ENCODE measurements at places on chromosomes 13 and 19.

- DNase-seq, result no peak
Measured at GRCh38 chr13:47897411-47898050, 103.5 kb downstream of the SUCLA2 start.

- no peak for DNase-seq
Measured at GRCh38 chr13:111388851-111389500, 68.5 kb downstream of the TEX29 start.

GRCh38 chr19:55633861-55634260, 6.9 kb upstream of the ZNF580 start:
- no peak for DNase-seq

GRCh38 chr13:90773681-90774080, 573.8 kb upstream of the MIR17HG start:
- DNase-seq, result no peak

- DNase-seq, result no peak
Measured at GRCh38 chr19:2888731-2889224, 11.9 kb upstream of the ZNF57 start.

- DNase-seq, result no peak
Measured at GRCh38 chr19:42066075-42066754, 3.8 kb downstream of the GRIK5 start.

GRCh38 chr13:60261432-60262351, 98.0 kb upstream of the DIAPH3 start:
- no peak for DNase-seq

DNA sequence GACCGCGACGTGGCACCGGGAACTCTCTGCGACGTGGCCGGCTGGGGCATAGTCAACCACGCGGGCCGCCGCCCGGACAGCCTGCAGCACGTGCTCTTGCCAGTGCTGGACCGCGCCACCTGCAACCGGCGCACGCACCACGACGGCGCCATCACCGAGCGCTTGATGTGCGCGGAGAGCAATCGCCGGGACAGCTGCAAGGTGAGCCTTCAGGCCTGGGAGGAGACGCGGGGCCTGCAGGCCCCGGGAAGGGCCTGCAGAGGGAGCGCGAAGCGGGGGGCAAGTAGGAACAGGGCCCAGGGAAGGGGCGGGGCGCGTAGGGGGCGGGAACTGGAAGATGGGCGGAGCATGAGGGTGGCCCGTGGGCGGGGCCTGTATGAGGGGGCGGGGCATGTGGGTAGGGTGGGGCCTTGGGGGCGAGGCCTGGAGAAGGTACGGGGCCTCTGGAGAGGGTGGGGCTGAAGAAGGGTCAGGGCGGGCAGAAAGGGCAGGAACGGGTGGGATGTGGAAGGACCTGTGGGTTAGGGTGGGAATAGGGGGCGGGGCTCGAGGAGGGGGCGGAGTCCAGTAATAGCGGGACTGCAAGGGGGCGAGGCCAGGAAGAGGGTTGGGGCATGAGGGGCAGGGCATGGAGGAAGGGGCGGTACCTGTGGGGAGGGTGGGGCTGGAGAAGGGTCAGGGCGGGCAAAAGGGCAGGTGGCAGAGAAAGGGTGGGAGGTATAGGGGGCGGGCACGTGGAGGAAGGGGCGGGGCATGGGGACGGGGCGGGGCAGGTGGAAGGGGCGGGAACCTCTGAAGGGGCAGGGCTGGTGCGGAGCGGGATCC, 2.5 kb downstream of the CFD start:
- peak; percentile 75 for DNase-seq

- DNase-seq, result no peak
Measured at GRCh38 chr19:10815969-10816644, 19.9 kb downstream of the TMED1 start.

DNA sequence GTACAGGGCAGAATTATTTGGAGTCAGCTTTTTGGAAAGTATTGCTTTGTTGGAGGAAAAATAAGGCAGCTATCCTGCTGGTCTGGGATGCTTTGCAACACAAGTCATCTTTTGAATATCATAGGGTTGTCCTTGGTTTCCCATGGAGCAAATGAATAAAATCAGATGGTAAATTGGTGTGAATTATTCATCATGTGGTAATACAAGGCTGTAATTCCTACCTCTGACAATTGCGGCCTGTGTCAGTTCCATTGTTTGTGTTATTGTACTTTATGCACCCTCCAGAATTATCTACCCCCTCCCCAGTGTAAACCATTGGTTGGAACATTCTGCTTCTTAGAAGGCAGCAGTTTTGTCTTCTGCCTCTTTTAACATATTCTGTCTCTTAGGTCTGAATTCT, 46.2 kb downstream of the RNASEH2B start:
- DNase-seq, result no peak

- DNase-seq, result no peak
Measured at GRCh38 chr13:45122941-45123340, 2.6 kb downstream of the GTF2F2 start.

DNA sequence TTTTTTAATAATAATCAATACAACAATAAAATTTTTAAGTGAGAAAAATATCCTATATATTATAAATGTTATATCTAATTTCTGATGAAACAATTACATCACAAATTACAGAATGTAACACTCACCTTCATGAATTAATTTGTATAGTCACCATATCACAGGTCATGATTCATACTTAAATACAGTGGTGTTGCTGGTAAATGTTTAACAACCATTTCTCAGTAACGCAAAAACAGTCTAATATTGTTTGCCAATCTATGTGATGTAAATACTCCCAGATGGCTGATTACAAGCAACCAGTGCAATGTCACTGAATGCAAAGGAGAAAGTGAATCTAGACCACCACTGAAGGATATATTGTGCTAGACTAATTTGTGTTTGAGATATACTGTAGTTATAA, 97.5 kb downstream of the DIAPH3 start:
- no peak for DNase-seq

DNA sequence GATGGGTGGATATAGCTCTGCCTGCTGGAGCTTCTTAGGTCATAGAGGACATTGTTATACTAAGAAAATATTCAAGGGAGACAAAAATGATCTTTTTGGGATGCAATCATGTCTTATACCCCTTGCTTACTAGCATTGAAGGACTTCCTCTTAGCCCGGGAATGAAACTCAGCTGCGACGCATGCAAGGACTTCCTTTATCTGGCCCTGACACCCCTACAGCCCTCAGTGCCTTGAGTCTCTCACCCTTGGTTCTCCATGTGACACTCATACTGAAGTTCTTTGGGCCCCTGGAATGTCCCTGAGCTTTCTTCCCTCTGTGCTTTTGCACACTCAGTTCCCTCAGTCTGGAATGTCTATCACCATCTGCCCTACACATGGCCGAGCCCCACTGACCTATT, 72.5 kb upstream of the MTIF3 start:
- no peak for DNase-seq

DNA sequence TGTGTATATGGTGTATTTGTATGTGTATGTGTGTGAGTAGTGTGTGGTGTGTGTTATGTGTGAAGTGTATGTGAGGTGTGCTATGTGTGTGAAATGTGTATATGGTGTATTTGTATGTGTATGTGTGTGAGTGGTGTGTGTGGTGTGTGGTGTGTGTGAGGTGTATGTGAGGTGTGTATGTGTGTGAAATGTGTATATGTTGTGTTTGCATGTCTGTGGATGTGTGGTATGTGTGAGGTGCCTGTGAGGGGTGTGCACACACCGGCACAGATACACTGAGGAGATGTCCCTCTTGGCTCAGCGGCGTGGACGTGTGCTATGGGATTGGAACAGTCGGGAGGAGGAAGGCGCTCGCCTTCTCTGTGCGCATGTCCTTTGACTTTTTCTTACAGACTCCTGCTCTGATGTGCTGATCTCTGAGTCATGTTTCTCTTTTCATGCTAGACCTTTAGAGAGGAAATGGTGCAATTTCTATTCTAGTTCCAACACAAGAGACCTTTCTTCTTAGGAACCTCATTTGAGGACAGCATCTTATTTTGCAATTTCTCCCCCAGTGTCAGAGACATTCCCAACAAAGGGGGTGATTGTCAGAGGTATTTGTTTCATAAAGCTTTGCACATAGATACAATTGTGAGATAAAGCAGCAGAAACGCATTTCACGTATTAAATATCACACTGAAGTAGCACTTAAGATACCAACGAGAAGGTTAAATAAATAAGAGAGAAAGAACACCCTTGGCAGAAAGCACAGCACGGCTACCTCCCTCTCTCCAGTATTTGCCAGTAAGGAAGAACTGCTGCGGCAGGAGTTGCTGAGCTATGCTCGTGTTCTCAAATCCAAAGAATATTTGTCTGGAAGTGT, 11.3 kb upstream of the TNFRSF19 start:
- peak; percentile 49 for DNase-seq

DNA sequence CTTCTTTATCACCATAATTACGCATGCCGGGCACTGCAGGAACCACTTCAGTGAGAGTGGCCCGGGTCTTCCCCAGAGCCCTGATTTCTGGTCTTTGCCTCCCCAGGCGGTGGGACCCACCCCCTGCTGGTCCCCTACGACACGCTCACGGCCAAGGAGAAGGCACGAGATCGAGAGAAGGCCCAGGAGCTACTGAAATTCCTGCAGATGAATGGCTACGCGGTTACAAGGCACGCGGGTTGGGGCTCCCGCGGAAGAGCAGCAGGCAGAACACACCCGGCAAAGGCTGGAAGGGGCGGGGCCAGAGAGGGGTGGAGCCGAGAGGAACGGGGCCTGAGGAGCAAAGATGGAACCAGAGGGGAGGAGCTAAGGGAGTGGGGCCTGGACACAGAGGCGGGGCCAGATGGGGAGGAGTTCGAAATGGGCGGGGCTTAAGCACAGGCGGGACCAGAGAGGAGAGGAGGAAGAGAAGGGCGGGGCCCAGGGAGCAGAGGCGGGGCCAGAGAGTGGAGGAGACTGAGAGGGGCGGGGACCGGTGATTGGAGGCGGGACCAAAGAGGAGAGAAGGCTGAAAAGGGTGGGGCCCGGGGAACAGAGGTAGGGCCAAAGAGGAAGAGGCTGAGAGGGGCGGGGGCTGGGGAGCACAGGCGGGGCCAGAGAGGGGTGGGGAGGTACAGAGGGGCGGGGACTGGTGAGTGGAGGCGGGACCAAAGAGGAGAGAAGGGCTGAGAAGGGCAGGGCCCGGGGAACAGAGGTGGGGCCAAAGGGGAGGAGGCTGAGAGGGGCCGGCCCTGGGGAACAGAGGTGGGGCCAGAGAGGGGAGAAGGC, 73.4 kb downstream of the RYR1 start:
- DNase-seq, result peak; percentile 85

DNA sequence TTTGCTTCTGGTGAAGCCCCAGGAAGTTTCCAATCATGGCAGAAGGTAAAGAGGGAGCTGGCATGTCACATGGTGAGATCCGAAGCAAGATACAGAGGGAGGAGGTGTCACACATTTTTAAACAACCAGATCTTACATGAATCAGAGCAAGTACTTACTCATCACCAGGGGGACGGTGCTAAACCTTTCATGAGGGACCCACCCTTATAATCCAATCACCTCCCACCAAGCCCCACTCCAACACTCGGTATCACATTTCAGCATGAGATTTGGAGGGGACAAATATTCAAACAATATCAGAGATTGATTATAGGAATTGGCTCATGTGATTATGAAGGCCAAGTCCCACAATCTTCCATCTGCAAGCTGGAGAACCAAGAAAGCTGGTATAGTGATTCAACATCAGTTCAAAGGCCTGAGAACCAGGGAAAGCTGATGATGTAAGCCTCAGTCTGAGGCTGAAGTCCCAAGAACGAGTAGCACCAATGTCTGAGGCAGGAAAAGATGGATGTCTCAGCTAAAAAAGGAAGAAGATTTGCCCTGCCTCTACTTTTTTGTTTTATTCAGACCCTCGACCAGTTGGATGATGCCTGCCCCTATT, 58.6 kb upstream of the WDFY2 start:
- no peak for DNase-seq

DNA sequence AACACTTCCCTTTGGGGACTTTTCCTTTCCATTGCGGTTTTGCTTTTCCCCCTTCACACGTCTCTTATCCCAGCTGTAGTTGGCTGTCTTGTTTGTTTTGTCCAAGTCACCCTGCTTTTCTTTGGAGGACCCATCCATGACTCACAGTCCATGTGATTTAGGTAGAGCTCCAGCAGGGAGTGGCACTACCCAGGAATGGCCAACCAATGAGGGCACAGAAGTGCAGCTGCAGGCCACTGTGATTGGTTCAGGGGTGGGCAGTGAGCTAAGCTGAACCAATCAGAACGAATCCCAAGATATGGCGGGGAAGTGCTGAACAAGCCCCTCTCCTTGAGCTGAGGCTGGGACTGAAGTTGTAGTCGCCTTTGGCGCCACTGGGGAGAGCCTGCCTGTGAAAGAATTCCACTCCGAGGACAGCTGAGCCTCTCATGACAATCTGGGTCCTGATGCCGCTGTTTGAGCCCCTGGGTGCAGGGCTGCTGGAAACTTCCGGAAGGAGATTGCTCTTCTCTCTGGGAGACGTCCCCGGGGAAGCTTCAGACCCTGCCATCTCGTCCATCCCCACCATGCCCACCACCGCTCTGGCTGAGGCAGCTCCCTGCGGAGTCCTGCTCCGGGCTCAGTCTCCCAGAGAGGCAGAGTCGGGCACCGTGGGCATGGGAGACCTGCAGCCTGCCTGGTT, 62.9 kb upstream of the URI1 start:
- no peak for DNase-seq

DNA sequence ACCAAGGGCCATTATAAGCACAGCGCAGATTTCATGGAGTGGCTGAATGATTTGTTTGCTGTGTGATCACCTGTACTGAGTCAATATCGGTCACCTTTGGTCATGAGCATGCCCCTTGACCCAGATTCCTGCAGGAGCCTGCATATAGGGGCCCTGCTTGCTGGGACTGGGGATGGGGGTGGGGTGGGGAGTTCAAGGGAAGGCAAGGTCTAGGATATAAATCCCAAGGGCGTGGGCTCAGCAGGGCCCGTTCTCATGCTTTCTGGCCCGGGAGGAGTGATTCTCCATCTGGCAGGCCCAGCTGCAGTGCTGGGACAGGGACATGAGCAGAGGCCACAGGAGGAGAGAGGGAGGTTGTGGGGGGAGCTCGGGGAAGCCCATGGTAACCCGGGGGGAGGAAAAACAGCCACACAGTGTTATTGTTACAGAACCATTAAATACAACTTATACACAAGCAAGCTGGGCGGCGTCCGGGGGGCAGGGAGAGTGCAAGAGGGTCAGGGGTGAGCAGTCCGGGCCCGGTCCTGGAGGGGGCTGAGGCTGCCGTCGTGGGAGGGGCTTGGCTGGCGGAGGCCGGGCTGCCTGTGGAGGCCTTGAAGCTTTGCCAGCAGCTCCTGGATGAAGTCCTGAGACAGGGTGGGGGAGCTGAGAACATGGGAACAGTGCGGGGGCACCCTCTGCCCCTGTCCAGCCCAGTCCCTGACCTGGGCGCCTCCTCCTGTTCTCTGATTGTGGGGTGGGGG, 5.2 kb downstream of the PPP1R14A start:
- DNase-seq, result no peak

GRCh38 chr19:38388349-38389100, at the start of gene SPRED3:
TSS of gene SPRED3 (plus strand) at chr19:38388697. CDS start at chr19:38390303, 1,606 bp downstream.
- no peak for DNase-seq

- DNase-seq, result peak; percentile 39
Measured at GRCh38 chr19:50803633-50804419, 13.6 kb downstream of the ACP4 start.

DNA sequence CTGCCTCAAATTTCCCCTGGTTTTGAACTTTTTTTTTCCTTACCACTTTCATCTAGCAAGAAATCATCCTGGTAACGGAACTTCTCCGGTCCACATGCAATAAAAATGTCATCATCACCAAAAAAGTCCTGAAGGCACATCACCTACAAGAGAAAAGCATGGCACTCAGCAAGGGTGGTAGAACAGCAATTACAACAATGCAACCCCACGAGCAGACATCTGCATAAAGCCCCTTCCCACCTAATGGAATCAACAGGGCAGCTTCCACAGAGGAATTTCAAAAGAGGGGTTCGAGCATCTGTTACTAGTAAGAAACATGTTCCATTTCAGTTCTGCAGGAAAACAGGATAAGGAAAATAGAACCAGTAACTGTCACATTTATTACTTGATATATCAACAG, 183.9 kb downstream of the DCLK1 start:
- DNase-seq, result no peak
